Panc1 (cell line): ENCODE measurements at places on chromosomes 5 and 9. TPM values are rescaled to one million over a fixed set of nuclear protein-coding genes. Genes with fewer than 3 reads are reported as not detected.

DNA sequence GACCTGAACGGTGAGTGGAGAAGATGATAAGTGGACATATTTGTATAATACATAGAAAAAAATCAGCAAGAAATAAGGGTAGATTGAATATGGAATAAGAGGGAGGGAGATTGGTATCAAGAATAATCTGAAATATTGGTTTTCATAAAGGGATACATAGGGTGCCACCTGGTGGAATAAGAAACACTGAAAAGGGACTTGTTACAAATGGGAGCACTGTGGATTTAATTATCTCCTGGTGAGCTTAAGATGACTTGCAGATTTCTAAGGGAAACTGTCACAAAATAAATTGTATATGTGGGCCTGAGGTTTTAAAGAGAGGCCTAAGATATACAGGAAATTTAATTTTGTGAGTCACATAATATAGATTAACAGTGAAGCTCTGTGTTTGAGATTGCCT lies 1403.5 kb upstream of the CDH18 start:
- H3K4me1 ChIP-seq, result no peaks in the 10 kb centered on the region
- H3K36me3 ChIP-seq, result no peaks in the 10 kb centered on the region
- H3K27ac ChIP-seq, result no peak overlapping the region
- H3K27me3 ChIP-seq, result no peaks in the 10 kb centered on the region
- no peak for DNase-seq

DNA sequence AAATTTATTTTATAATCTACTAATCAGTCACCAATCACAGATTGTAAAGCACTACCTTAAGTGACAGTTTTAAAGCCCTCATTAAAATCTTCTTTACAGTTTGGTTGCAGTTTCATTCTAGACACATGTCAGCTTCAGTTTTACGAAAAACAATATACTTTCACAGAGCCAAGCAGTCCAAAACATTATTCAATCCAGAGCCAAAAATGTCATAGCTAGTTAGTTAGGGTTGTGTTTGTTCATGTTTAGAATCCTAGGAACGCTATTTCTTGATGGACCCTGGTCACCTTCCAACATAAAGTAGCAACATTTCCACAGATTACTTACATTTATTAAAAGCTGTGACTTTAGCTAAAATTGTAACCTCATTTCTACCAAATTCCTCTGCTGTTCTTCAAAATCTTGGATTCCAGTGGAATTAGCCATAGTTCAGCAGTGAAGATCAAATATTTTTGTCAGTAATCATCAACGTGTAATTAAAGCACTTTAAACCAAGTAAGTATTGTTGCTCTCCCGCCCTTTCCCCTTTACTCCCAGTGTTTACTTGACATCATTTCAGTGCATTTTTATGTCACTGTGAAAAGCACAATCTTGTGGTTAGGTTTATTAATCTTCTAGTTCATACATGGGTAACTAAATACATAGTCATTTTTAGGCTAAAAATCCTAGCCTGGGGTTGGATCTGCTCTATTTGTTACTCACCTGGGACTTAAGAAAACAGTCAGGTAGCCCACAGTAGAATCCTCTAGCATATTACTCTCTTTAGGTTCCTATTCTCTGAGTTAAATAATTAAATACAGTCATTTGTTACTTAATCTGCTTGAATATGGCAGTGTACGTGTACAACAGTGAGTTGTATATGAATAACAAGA lies 74.3 kb downstream of the NIPBL start:
- no peak for DNase-seq
- H3K36me3 ChIP-seq, result no peaks in the 10 kb centered on the region
- H3K4me3 ChIP-seq, result no peak overlapping the region
- no peaks in the 10 kb centered on the region for H3K27me3 ChIP-seq
- H3K4me1 ChIP-seq, result peaks cover 9% of the 10 kb centered on the region; the same call in 1 of the 2 replicates
- H3K27ac ChIP-seq, result no peak overlapping the region

DNA sequence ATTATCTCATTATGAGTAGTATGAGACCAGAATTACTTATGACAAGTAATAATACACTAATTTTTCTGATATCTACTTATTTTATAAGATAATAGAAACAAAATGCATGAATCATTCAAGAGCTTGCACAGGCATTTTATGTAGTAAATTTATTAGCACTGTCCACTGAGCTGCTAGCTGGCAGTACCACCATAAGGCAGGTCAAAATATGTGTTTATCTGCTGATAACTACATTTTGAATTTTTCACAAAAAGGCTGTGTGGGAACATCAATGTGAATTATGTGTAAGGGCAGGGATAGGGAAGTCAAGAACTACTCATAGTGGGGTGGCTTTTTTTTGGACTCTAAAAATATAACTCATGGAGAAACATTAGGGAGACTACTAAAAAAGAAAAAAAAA lies 249.6 kb downstream of the PAPPA start:
- H3K27me3 ChIP-seq, result no peaks in the 10 kb centered on the region
- no peak overlapping the region for H3K4me3 ChIP-seq
- no peak overlapping the region for H3K27ac ChIP-seq
- H3K36me3 ChIP-seq, result no peaks in the 10 kb centered on the region
- no peaks in the 10 kb centered on the region for H3K4me1 ChIP-seq

DNA sequence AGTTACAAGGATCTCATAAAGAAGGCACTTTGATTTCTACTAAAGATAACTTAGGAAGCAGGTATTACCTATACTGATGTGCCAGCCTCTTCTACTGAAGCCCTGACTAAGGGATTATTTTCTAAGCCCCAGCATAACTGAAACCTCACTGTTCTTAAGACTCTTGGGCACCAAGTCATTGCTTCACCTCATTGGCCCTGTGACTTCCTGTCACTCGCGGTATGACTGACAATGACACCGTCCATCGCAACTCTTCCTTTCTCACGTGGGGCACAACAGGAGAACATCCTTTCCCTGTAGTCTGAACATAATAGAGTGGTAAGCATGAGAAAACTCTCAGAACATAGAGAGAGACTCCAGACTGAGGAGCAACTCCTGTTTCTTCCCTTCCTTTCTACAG lies 6.4 kb downstream of the OR2V2 start:
- H3K36me3 ChIP-seq, result no peaks in the 10 kb centered on the region
- DNase-seq, result no peak
- H3K4me1 ChIP-seq, result peaks cover 14% of the 10 kb centered on the region
- H3K27me3 ChIP-seq, result no peaks in the 10 kb centered on the region

DNA sequence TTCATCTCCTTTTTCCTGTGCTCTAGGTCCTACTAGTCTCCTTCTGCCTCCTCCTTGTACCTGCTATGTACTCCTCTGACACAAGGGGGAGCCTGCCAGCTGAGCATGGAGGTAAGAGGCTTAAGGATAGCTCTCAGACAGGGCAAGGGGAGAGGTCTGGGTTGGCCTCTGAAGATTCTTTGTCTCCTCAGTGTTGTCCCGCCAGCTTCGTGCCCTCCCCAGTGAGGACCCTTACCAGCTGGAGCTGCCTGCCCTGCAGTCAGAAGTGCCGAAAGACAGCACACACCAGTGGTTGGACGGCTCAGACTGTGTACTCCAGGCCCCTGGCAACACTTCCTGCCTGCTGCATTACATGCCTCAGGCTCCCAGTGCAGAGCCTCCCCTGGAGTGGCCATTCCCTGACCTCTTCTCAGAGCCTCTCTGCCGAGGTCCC lies 3.8 kb downstream of the CREB3 start:
- no peak for DNase-seq
- peaks cover 25% of the 10 kb centered on the region for H3K36me3 ChIP-seq
- peaks cover 24% of the 10 kb centered on the region for H3K4me1 ChIP-seq
- H3K4me3 ChIP-seq, result no peak overlapping the region
- H3K27me3 ChIP-seq, result no peaks in the 10 kb centered on the region
- peak overlapping the region; percentile 51 for H3K27ac ChIP-seq

DNA sequence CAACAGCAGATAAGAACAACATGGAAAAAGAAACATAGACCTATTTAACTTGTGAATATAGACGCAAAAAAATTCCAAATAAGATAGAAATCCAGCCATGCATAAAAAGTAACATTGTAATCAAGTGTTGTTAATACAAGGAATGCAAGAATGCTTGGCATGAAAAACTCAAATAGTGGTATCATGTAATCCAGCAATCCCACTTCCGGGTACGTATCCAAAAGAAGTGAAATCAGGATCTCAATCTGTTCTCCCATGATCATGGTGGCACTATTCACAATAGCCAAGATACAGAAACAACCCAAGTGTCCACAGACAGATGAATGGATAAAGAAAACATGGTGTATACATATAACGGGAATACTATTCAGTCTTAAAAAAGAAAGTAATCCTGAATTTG lies 437.4 kb downstream of the ARHGEF28 start:
- DNase-seq, result no peak
- H3K27me3 ChIP-seq, result no peaks in the 10 kb centered on the region
- H3K36me3 ChIP-seq, result no peaks in the 10 kb centered on the region
- H3K4me3 ChIP-seq, result no peak overlapping the region

DNA sequence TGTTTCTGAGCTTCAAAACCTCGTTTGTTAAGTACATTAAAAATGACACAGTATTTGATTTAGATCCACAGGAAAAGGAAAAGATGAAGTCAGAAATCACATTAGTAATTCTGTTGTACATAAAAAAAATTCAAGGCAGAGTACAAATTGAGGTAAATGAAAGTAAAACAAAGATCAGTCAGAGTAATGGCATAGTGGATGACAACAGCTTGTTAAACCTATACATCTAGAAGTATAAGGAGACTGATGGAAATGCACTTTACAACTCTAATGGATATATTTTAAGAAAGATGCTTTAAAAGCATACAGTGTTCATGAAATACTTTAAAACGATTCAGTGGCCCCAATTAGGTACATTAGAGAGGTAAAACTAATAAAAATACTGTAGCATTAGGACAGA lies 631.3 kb upstream of the SEMA6A start:
- H3K27me3 ChIP-seq, result no peaks in the 10 kb centered on the region
- H3K4me3 ChIP-seq, result no peak overlapping the region
- DNase-seq, result no peak
- no peak overlapping the region for H3K27ac ChIP-seq

GRCh38 chr5:142529626-142530278 lies 156.1 kb downstream of the FGF1 start:
- H3K27me3 ChIP-seq, result no peaks in the 10 kb centered on the region
- DNase-seq, result peak; percentile 72
- no peak overlapping the region for H3K27ac ChIP-seq
- no peak overlapping the region for H3K4me3 ChIP-seq

Gene NEUROG1
- not detected for total RNA-seq

Gene IGFBPL1
- 13.7 TPM for total RNA-seq

Gene STPG3
- total RNA-seq, result 0.26 TPM

Gene TAF1L
- total RNA-seq, result not detected

Gene IFNB1
- total RNA-seq, result not detected
